ENCODE measurements at places on chromosomes 11 and 22. TPM values are rescaled to one million over a fixed set of nuclear protein-coding genes. Genes with fewer than 3 reads are reported as not detected.

DNA sequence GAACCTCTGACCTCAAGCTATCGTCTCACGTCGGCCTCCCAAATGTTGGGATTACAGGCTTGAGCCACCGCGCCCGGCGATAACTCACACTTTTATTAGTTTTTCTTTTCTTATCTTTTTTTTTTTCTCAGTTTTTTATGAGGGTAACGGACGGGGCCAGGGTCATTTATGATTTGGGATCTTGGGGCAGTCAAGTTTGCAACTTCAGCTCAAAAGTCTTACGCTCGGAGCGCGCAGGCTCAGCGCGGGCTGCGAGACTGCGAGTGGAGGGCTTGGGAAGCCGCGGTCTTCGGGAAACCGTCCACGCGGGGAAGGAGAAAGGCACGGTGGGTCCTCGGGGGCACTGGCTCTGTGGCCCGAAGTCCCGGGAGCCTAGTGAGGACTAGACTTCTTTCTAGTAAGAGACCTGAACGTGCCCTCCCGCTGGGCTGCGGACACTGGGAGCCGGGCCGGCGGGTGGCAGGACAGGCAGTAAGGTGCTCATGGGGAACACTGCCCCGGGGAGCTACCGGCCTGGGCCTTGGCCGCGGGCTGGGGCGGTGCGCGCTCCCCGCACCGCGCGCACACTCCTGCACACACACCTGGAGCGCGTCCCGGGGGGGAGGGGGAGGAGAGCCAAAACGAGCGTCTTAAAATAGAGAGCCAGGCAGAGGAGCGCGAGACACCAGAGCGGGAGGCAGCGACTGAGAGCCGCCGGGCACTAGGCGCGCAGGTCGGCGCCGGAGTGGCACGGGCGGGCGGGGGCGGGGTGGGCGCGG, 476 bp upstream of the BARX2 start:
- peaks cover 9% of the 10 kb centered on the region for H3K4me1 ChIP-seq
- H3K4me3 ChIP-seq: no peak overlapping the region
- H3K27ac ChIP-seq: no peak overlapping the region
- no peaks in the 10 kb centered on the region for H3K36me3 ChIP-seq

DNA sequence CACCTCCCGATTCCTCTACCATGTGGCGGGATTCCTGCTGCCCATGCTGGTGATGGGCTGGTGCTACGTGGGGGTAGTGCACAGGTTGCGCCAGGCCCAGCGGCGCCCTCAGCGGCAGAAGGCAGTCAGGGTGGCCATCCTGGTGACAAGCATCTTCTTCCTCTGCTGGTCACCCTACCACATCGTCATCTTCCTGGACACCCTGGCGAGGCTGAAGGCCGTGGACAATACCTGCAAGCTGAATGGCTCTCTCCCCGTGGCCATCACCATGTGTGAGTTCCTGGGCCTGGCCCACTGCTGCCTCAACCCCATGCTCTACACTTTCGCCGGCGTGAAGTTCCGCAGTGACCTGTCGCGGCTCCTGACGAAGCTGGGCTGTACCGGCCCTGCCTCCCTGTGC, 10.5 kb downstream of the CXCR5 start:
- no peak for DNase-seq
- H3K4me3 ChIP-seq: no peak overlapping the region
- H3K4me1 ChIP-seq: no peaks in the 10 kb centered on the region
- peaks cover 5% of the 10 kb centered on the region for H3K36me3 ChIP-seq

- H3K36me3 ChIP-seq: peaks cover 7% of the 10 kb centered on the region
- no peak overlapping the region for H3K27ac ChIP-seq
- no peaks in the 10 kb centered on the region for H3K27me3 ChIP-seq
- no peaks in the 10 kb centered on the region for H3K4me1 ChIP-seq
- H3K4me3 ChIP-seq: no peak overlapping the region
These were observed 62.0 kb upstream of the UCP3 start for GRCh38 chr11:74070723-74071492.

- DNase-seq: no peak
- H3K27ac ChIP-seq: no peak overlapping the region
- H3K27me3 ChIP-seq: peaks cover 2% of the 10 kb centered on the region
- H3K4me3 ChIP-seq: no peak overlapping the region
- H3K36me3 ChIP-seq: no peaks in the 10 kb centered on the region
- no peaks in the 10 kb centered on the region for H3K4me1 ChIP-seq
These were observed 16.0 kb upstream of the SMIM35 start for GRCh38 chr11:118102721-118103261.

GRCh38 chr22:31818481-31819392, 64.9 kb downstream of the DEPDC5 start:
- no peaks in the 10 kb centered on the region for H3K4me1 ChIP-seq
- DNase-seq: no peak
- H3K4me3 ChIP-seq: no peak overlapping the region
- H3K27me3 ChIP-seq: no peaks in the 10 kb centered on the region
- peaks cover 34% of the 10 kb centered on the region for H3K36me3 ChIP-seq

GRCh38 chr11:404551-405264, 10.1 kb downstream of the SIGIRR start:
- DNase-seq: no peak
- H3K4me1 ChIP-seq: peaks cover 5% of the 10 kb centered on the region
- no peak overlapping the region for H3K4me3 ChIP-seq

DNA sequence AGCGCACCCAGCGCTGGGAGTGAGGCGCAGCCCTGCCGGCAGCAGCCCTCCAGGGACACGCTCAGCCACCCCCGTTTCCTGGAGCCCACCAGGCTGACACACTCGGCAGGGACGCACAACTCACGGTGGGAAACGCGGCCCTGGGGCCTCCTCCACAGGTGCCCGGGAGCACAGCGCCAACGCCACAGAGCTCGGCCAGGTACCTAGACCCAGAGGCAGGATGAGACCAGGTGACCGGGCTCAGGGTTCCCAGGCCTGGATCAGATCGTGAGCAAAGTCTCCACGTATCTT, 18.0 kb downstream of the TUBGCP6 start:
- no peaks in the 10 kb centered on the region for H3K36me3 ChIP-seq
- no peaks in the 10 kb centered on the region for H3K27me3 ChIP-seq
- H3K4me3 ChIP-seq: no peak overlapping the region
- no peak for DNase-seq

DNA sequence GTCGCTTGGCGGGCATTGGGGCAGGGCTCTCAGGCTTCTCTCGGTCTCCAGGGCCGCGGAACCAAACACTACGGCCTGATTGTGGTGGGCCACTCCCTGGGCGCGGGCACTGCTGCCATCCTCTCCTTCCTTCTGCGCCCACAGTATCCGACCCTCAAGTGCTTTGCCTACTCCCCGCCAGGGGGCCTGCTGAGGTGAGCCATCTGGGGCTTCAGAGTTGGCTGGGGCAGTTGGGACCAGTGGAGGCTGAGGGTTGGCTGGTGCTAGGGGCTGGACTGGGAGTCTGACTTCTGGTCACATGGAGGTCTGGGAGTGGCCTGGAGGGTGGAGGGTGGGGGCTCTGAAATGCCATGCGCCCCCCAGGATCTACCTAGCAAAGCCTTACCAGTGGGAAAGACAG, 15.3 kb upstream of the MYRF start:
- H3K27me3 ChIP-seq: no peaks in the 10 kb centered on the region
- no peaks in the 10 kb centered on the region for H3K36me3 ChIP-seq
- H3K4me3 ChIP-seq: no peak overlapping the region

DNA sequence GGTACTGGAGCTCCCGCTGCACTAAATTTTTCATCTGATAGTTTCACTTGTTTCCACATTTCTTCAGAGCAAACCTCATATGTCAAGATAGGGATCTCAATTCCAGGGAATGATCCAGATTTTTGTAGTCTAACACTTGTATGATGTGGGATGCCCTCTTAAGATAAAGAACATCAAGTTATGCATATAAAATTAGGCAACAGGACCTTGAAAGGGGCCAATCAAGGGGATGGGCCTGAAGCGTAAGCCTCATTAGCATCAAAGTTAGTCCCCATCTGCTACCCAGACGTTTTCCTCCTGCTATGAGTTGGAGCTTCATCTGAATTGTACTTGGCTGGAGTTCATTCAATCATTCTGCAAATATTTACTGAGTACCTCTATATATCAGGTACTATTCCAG, 17.5 kb downstream of the PDGFD start:
- H3K4me3 ChIP-seq: no peak overlapping the region
- no peaks in the 10 kb centered on the region for H3K4me1 ChIP-seq
- no peak overlapping the region for H3K27ac ChIP-seq
- H3K27me3 ChIP-seq: no peaks in the 10 kb centered on the region
- no peak for DNase-seq
- no peaks in the 10 kb centered on the region for H3K36me3 ChIP-seq

DNA sequence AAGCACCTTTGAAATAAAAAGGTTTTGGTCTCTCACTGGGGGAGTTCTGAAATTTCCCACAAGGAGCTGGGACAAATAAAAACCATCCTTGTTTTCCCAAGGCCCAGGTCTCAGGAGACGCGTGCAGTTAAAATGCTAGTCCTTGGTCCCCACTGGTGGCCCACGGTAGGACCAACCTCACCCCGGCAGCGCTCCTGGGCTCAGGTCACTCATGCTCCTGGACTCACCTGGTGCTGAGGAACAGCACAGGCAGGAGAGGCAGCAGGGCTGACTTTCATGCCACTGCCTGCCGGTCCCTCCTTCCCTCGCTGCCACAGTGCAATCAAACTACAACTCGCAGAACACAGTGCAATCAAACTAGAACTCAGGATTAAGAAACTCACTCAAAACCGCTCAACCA, 356.8 kb upstream of the CCDC179 start:
- H3K27me3 ChIP-seq: no peaks in the 10 kb centered on the region
- no peak for DNase-seq
- H3K27ac ChIP-seq: no peak overlapping the region
- H3K4me3 ChIP-seq: no peak overlapping the region

GRCh38 chr11:58763120-58763490, 31.4 kb upstream of the GLYAT start:
- no peaks in the 10 kb centered on the region for H3K27me3 ChIP-seq
- H3K4me3 ChIP-seq: no peak overlapping the region
- H3K4me1 ChIP-seq: no peaks in the 10 kb centered on the region
- DNase-seq: no peak

DNA sequence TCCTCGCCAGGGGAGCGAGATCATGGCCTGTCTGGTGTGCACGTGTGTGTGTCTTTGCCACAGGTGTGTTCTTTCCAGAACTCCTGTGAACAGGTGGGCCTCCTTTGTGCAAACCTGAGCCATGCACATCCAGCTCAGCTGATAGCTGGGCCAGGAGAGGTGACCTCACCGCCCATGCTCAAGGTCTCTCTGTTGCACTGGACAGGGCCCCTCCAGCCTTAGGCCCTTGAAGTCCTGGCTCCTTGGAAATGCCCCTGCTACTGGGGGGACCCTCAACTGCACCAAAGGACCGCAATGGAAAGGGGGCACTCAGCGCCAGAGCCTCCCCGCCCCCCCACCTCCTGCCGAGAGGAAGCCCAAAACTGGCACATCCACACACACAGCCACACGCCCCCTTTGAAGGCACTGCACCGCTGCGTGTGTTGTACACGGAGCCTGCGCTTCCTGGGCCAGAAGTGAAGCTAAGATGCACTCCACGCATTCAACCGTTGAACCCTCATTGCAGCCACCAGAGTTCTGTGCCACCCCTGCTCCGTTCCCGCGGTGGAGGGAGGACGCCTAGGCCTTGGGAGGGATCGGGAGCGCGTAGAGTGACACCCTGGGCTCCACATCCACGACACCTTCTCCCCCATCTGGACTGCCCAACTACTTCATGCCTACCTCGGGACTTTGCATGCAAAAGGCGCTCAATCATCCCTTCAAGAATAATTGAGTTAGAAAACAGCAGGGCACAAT, 16.4 kb upstream of the IL2RB start:
- H3K4me1 ChIP-seq: no peaks in the 10 kb centered on the region
- no peaks in the 10 kb centered on the region for H3K36me3 ChIP-seq
- no peak overlapping the region for H3K4me3 ChIP-seq
- no peak overlapping the region for H3K27ac ChIP-seq
- no peak for DNase-seq

DNA sequence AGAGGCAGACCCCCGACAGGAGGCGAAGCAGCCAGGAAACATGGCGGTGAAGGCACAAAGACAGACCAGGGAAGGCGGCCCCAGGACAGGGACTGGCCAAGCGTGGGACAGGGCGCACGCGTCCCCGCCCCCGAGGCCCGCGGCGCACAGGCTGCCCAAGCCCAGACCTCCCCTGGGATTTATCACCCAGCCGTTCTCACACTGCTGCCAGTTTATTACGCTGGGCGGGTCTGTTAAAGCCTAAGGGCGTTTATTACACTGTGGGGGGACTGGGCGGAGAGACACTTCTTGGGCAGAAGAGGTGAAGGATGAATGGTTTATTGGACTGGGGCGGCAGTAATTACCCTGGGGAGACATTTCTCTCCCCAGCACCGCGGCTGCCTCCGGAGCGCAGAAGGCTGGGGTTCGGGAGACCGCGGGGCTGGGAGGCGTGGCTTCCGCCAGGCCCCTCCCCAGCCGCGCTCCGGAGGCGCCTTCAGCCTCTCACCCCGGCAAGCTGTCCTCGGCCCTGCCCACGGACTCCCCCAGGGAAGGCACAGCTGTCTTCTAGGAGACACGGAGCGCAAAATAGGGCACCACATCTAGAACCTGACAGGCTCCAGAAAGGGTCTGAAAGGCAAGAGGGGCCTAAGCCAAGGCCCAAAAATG, 47.1 kb downstream of the SLC22A12 start:
- no peak overlapping the region for H3K4me3 ChIP-seq
- no peaks in the 10 kb centered on the region for H3K36me3 ChIP-seq
- H3K27ac ChIP-seq: no peak overlapping the region
- H3K27me3 ChIP-seq: peaks cover 48% of the 10 kb centered on the region
- DNase-seq: no peak

DNA sequence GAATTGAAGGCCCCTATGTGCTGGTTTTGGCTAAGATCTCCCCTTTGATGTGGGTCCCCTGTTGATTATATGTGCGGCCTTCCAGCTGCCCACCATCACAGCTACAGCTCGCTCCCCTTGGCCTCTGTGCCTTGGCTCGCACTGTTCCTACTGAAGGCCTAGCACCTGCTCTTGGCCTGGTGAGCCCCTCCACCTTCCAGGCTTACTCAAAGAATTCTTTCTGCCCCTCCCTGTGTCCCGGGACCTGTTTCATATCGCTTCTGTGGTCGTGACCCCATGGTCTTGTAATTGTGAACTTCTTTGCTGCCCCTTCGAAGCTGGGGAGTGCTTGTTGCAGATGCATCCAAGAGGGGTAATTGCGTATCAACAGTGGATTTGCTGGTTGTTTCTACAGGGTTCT, 12.5 kb downstream of the PEX26 start:
- H3K4me3 ChIP-seq: no peak overlapping the region
- peaks cover 21% of the 10 kb centered on the region for H3K36me3 ChIP-seq
- DNase-seq: no peak
- H3K27me3 ChIP-seq: no peaks in the 10 kb centered on the region
- H3K4me1 ChIP-seq: peaks cover 14% of the 10 kb centered on the region

DNA sequence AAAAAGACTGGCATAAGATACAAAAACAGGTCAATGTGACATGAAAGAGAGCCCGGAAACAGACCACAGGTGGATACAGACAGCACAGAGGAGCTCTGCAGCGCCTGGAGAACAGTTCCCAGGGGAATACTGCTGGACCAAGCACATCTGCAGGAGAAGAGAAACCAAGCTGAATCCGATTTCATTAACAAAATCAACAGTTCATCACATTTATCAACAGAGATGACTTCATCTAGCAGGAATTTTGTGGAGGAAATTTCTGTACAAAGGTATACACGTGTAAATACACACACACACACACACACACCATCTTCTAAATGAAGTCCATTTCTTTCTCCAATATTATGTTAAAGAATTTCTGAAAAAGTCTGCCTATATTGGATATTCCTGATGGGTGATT, 17.1 kb downstream of the YPEL1 start:
- DNase-seq: no peak
- H3K27me3 ChIP-seq: no peaks in the 10 kb centered on the region
- peaks cover under 1% of the 10 kb centered on the region for H3K4me1 ChIP-seq
- no peak overlapping the region for H3K27ac ChIP-seq

SPCS2 gene
- 140 TPM for total RNA-seq

ACCSL gene
- total RNA-seq: not detected

ANKK1 gene
- not detected for total RNA-seq

DGCR6 gene
- 0.44 TPM for total RNA-seq

C1QTNF4 gene
- total RNA-seq: 1.8 TPM
